ENCODE measurements at places on chromosomes 3 and 15.

GRCh38 chr3:171558188-171558696, 98.0 kb upstream of the TNIK start:
- no peak for DNase-seq

- no peak for DNase-seq
These were observed 132.5 kb downstream of the RBPMS2 start for GRCh38 chr15:64642875-64643274.

DNA sequence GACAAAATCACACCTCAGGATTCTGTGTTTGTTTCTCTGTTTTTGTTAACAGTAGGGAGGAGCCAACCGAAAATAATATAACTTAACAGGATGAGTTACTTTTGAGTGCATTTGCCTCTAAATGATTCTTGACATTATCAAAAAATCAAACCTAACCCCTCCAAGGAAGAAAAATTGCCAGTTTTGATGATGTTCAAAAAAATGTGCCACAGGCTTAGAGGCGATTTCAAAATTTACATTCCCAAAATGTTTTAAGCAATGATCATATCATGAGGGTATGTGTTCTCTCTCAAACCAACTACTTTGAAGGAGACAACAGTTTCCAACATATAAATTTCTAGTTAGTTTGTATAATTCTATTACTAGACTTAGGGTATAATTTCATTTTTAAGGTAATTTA, 6.7 kb downstream of the VGLL3 start:
- DNase-seq = no peak

GRCh38 chr3:100518244-100518643, 25.8 kb downstream of the TMEM45A start:
- DNase-seq = no peak

DNA sequence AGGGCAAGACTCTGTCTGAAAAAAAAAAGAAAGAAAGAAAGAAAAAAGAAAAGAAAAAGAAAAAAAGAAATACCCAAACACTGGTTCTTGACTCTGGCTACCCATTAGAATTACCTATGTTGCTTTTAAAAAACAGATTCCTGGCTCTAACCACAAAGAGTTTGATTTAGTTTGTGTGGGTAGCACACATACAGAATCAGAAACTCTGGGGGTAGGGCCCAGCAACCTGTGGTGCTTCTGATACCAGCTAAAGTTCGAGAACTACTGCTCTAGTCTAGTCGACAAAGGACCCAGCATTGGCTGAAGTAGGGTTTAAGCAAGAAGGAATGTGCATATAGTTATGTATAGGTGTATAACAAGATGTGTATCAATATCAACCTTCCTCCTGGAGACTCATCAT, 392.7 kb downstream of the EFHB start:
- DNase-seq = no peak

GRCh38 chr3:23041918-23042696, 161.0 kb upstream of the UBE2E2 start:
- no peak for DNase-seq

All from activated CD4-positive, alpha-beta T cell treated with anti-CD3 and anti-CD28 coated beads for 4 hours (primary cell).